ENCODE measurements at places on chromosomes 4 and X.

DNA sequence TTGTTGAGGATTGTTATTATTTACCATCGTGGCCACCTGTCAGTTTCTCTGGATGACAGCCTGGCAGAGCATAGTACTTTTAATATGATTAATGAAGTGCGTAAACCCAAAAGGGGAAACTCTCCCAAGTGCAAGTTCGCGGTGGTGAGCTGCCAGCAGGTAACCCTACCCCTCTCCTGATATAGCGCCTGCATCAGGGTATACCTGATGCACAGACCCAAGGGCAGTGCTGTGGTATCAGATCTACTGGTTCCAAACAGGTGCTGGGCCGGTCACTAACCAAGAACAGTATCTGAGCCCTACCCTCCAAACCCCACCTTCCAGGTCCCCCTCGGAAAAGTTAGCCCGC lies 1.6 kb downstream of the RNF150 start:
- no peak for DNase-seq

DNA sequence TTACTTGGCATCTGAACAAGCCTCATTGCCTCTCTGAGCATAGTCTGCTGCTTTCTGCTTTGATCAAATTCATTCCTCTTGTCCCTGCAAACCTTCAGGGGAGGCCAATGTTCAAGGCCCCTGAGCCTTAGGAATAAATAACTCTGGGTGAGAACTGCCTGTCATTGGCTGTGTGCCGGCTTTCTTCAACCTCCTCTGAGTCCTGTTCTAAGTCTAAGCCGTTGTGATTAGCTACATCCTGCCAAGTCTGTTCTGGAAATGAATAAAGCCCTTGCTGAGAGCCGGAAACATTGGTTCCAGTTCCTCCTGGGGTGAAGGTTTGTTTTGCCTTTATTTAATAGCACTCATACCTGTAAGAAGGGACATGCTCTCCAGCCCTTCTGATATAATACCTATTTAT lies 13.8 kb downstream of the RNF4 start:
- DNase-seq: no peak

- DNase-seq: no peak
Observed at GRCh38 chr4:150431221-150431620, 150.7 kb upstream of the MAB21L2 start.

DNA sequence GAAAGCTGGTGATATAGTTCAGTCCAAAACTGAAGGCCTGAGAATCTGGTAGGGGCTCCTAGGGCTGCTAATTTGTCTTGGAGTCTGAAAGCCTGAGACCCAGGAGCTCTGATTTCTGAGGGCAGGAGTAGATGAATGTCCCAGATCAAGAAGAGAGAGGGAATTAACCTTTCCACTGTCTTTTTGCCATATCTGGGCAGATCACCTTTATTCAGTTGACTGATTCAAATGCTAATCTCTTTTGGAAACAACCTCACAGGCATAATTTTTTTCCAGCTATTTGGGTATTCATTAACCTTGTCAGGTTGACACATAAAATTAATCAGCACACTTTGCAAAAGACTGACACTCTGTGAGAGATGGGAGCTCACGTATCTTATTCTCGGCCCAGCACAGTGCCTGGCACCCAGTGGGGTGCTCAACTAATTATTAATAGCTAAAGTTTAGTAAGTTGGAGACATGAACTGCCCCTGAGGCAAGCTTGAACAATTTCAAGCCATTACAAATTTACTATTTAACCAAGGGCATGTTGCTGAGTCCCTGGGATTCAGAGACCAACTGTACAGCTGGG lies 114.3 kb downstream of the CPEB2 start:
- no peak for DNase-seq

DNA sequence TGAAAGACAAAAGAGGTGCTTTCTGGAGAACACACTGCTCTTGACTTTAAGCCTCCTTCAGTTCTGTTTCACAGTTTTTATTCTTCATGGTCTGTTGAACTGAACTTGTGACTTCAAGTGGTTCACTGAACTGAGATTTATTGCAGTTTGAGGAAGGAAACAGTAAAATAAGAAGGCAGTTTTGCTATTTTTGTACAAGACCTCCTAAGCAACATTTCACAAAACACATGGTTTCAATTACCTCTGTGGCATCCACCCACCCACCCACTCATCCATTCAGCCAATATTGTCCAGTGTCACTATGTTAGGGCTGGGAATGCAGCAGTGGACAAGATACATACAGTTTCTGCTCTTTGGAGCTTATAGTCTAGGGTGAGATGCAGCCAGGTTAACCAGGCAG lies 131.3 kb downstream of the IL1RAPL2 start:
- no peak for DNase-seq

GRCh38 chrX:153299855-153300254 lies 21.7 kb downstream of the PNMA6F start:
- DNase-seq: no peak

DNA sequence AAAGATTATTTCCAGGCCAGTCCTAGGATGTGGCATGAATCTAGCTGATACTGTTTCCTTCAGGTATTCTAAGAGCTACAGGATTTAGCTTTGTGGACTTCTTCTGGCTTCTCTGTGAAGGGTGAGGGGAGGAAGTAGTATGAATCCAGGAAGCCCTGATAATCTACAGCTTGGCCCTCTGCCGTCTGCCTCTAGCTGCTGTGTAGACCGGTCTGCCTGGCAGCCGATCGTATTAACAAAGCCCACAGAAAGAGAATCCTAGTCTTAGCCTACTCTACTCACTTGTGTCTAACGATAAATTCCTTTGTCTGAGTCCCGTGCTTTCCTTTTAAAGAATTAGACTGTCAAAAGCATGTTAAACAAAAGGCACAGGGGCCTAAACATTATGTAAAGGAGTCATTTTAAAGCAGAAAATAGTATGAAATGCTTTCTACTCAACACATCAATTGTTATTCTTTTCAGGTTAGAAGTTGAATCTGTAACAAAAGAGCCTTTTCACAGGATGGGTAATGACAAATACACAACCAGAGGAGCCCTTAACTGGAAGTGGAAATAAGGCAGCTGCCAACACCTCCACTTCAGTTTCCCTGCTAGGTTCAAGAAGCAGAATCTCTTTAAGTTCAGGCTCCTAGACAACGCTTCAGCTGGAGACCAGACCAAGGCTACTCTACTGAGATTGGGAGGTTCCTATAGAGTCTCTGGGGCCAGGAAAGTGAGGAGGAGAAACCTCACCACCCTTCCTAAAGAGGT lies 48.9 kb upstream of the UCP1 start:
- no peak for DNase-seq

DNA sequence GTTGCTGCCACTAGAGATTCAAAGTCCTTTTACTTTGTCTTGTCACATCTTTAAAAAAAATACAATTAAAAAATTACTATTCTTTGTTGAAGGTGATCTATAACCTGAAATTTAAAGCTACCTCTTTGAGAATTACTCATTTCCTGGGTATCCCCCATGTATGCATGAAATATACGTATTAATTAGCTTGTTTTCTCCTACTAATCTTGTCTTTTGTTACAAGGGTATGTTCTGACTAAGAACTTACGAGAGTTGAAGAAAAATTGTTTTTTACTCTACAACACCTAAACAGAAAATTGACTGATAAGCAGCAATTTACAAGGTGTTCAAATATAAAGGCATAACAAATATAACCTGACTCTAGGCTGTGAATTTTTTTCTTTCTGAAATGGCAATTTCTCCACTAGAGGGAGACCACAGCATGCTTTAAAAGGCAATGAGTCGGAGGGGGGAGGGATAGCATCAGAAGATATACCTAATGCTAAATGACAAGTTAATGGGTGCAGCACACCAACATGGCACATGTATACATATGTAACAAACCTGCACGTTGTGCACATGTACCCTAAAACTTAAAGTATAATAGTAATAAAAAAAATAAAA lies 249.6 kb downstream of the OPHN1 start:
- DNase-seq: no peak

- no peak for DNase-seq
Observed at GRCh38 chrX:16454926-16455325, 195.0 kb upstream of the S100G start.

GRCh38 chr4:118348886-118349285 lies 3.9 kb downstream of the PRSS12 start:
- no peak for DNase-seq

GRCh38 chrX:96770315-96770714 lies 85.7 kb downstream of the DIAPH2 start:
- DNase-seq: no peak

- DNase-seq: no peak
Observed at GRCh38 chrX:101677028-101677427, 17.4 kb upstream of the ARMCX2 start.

GRCh38 chr4:1060621-1061020 lies 49.2 kb downstream of the FGFRL1 start:
- DNase-seq: no peak

DNA sequence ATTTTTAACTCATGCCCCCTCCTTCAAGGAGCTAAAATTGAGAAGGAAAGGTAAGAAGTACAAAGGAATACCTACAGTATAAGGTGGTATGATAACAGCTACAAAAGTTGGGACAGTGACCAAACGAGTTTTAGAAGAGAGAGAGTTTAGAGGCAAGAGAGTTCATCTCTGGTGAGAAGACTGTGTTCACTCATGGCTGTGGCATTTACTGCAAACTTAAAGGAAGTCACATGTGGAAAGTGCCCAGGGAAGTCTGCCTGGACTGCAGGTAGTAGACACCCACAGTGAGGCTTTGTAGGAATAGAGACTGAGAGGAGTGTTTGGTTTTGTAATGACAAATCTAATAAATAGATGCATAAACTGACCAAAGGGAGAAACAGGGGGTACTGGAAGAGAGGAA lies 493.5 kb downstream of the IL15 start:
- DNase-seq: no peak

- DNase-seq: no peak
Observed at GRCh38 chr4:10013722-10014121, 7.6 kb downstream of the SLC2A9 start.

DNA sequence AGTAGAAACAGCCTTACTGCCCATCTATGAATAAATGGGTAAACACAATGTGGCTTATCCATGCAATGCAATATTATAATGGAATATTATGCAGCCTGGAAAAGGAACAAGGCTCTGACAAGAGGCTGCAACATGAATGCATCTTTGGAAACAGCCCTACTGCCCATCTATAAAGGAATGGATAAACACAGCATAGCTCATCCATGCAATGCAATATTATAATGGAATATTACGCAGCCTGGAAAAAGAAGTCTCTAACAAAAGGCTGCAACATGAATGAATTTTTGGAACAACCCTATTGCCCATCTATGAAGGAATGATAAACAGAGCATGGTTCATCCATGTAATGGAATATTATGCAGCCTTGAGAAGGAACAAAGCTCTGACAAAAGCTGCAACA lies 161.0 kb downstream of the CRLF2 start:
- DNase-seq: no peak

DNA sequence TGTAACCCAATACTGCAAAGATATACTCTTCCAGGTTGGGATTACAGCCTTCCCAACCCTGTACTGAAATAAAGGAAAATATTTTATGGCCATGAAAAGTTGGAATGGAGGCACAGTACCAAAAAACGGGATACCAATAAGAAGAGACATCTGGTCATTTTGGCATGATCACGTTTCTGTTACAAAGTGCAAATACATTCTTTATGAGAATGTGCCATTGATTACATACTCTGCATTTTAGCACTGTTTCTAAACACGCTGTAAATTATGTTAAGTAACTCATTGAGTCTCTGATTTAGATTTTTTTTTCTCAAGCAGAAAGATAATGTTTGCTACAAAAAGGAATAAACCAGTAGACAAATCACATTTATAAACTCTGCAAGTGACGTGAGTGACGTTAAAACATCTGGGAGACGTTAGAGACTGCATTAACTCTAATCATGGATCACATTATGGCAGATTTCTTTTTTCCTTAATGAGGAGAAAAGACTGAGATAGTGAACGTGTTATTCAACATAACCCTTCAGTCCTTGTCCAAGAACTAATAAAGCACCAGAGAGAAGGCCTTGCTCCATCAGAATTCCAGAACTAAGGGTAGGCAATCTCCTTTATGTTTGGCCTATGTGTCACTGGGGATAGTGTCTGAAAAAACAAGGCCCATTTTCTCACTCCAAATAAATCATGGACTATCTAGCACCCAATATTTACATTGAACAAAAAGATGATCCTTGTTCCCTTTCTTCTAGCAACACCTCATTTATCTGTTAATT lies 31.0 kb downstream of the UNC5C start:
- DNase-seq: no peak

- no peak for DNase-seq
Observed at GRCh38 chr4:36712013-36712412, 430.6 kb downstream of the DTHD1 start.

DNA sequence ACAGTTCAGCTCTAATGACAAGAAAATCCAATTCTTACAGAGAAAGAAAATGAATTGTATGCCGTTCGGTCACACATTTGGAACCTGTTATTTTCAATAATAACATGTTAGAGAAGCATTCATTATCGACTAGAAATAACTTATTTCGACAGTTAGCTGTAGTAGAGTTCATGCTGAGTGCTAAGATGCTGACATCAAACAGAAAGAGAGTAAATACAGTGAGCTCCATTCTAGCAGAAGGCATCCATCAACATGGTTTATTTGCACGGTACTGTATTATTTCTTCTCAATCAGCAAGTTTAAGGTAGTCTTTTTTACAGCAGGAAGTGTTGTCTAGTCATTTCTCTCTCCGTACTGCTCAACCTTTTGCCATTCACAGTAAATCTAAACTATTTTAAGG lies 732.1 kb downstream of the STIM2 start:
- no peak for DNase-seq

DNA sequence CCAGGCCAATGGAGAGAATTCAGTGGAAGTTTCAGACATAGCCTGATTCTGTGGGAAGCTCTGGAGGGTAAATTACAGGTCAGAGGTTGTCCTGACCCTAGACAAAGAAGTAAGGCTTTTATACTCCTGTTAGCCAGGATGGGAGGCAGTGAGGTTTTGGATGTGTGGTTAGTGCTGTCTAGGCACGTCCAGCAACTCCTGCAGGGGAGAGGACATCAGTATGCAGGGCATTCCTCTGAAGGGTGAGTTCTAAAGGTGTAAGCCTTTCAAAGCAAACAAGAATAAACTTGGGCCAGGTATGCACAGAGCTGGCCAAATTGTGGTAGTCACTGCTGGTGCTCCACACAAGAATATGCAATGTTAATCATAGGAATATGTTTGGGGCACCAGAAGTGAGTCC lies 562.5 kb downstream of the CCSER1 start:
- no peak for DNase-seq

DNA sequence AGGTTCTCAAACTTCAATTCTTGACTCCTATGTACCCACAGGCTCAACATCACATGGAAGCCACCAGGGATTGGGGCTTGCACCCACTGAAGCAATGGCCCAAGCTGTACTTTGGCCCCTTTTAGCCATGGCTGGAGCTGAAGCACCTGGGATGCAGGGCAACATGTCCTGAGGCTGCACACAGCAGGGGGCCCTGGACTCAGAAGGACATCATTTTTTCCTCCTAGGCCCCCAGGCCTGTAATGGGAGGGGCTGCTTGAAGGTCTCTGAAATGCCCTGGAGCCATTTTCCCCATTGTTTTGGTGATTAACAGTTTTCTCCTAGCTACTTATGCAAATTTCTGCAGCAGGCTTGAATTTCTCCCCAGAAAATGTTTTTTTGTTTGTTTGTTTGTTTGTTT lies 465.1 kb upstream of the PCDH10 start:
- no peak for DNase-seq

GRCh38 chr4:104772849-104773248 lies 278.2 kb upstream of the CXXC4 start:
- no peak for DNase-seq

GRCh38 chr4:141913928-141914327 lies 277.5 kb downstream of the IL15 start:
- DNase-seq: no peak
